NCI-H187 treated with DMSO at 0.1 percent for 48 hours (cell line): ENCODE measurements at places on chromosomes 3 and 15.

GRCh38 chr3:123725652-123726400 is 141.0 kb upstream of the HACD2 start:
- no peak for DNase-seq

- no peak for DNase-seq
Observed at GRCh38 chr3:10193692-10194327, 29.1 kb downstream of the IRAK2 start.

DNA sequence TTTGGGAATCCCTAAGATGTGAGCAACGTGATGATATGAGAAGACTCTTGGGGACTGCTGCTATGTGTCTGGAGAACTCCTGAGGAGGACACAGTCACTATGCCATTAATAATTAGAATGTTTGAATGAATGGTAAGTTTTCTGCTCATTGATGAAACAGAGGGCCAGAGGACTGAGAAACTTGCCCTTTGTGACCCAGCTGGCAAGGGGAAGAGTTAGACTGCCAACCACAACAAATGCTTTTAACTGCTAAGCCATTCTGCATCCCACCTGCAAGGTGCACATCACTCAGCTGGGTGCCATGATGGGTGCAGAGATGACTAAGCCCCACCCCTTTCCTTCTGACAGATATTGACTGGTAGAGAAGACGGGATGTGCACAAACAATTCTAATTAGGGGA is 249.6 kb downstream of the THRB start:
- DNase-seq, result no peak

GRCh38 chr15:49031804-49032203 is 14.4 kb downstream of the SECISBP2L start:
- no peak for DNase-seq

DNA sequence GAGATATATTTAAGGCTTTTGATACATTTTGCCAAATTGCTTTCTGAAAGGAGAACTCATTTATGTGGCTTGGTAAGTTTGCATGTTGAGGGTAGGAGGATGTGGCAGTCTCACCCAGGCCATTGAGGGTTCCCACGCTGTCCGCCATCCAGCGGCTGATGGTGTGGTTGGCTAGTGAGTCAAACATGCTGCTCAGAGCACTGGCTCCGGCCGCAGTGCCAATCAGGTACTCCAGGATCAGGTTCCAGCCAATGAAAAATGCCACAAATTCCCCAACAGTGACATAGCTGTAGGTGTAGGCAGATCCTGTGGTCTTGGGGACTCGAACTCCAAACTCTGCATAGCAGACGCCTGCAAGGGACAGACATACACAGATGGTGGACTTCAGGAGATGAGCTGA is 82.3 kb downstream of the CLDN11 start:
- no peak for DNase-seq

DNA sequence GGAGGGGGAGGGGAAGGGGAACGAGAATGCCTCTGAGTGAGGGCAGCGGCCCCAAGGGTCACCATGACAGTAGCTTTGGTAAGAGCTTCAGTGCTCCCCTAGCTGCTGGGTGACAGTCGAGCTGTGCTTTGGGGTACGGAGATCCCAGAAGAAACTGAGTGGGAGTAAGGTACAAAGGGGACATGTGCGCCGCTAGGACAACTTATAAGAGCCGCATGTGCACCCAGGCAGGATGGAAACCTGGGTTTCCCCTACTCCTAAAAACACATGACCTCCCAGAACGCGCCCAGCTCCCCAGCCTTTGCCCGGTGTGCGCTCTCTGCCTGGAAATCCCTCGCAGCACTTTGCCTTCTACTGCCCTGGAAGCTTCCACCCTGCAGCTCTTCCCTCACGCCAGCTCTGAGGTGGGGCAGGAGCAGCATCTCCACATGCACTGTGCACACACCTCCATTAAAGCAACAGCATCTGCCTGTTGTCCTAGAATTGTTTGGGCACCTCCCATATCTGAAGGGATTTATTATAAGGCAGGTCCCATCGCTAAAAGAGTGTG is 232.2 kb downstream of the ADAMTS17 start:
- DNase-seq, result no peak

GRCh38 chr3:187014417-187014864 is 84.1 kb downstream of the ST6GAL1 start:
- DNase-seq, result no peak

DNA sequence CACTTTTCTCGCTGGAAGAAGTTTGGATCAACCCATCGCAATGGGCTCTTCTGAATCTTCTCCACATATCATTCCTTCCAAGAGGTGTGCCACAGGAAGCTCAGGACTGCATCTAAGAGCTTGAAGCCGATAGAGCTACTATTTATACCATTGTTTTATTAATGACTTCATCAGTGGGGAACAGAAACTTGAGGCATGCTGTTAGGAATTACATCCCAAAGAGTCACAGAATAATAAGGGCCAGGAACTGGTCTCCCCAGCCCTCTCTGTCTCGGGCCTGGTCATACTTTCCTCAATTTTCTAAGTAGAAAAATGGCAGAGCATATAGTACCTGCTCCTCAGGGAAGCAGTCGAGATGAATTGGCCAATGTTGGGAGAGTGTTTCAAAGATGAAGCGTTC is 16.9 kb upstream of the C15orf61 start:
- DNase-seq, result no peak

DNA sequence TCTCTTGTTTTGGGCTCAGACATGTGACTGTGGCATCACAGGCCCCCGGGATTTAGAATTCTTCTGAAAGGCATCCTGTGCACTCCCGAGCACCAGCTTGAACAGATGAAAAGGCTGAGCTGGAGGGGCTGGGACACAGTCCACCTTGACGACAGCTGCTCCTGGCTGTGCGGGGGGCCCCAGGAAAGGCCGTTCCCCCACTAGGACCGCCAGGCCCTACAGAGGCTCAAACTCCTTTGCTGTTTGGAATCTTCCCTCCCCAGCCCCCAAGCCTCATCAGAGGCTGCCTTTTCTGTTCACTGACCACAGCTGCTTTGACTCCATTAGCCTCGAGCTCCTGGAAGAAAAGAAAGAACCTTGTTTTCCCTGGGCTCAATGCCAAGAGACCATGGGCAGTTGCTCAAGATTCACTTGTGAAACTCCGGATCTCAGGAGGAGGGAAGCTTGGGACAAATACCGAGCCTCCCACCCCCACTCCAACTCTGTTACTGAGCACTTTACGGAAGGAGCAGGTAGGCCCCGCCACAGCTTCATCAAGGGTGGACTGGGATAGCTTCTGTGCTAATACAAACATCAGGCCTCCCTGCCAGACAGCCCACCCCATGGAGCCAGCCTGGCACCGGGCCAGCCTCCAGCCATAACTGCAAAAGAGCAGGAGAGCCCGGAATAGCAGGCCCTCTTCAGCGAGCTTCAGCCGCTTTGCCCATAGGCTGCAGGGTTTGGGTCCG is 15.7 kb downstream of the CIDEC start:
- no peak for DNase-seq

DNA sequence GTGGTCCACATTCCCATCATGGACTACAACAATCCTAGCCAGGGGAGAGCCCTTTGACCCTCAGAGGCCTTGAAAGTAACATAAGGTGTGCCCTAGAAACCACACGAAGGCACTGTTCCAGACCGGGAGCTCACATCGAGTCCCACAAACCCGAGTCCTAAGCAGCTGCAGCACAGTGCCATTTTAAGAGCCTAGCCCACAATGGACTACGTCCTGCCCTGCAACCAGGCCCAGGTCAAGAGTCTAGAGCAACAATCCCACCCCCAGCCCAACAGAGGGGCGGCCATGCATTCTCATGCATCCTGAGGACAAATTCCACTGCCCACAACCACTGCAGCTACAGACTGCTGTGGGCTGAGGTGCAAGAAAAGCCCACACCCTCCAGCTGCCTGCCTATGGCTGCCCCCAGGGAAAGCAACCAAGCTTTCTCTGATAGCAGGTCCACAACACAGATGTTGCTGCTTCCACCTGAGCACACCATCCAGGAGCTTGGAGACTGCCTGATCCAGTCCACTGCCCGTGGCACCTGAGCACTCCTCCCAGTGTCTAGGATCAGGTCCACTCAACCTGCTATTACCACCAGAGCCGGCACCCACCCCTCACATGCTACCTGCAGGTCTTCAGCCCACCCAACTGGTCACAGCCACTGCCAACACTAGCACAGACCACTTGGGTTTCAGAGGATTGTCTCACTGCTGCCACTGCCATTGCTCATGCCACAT is 56.8 kb downstream of the IGSF11 start:
- DNase-seq, result no peak

GRCh38 chr15:50256188-50257041 is 9.1 kb downstream of the HDC start:
- DNase-seq, result no peak

GRCh38 chr3:142276781-142277180 is 51.4 kb upstream of the GK5 start:
- no peak for DNase-seq

DNA sequence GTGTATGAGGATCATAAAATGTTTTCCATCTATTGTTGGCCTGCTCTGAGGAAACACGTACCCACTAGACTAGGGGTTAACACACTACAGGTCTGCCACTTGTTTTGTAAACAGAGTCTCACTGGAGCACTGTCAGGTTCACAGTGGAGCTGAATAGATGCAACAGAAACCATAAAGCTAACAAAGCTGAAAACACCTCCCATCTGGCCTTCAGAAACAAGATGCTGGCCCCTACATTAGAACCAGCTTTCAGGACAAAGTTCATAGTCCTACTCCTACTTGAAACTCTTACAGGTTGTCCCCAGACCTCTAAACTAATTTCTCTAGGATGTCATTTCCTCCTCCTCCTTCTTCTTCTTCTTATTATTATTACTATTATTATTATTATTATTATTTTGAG is 42.3 kb downstream of the SNX4 start:
- DNase-seq, result no peak

DNA sequence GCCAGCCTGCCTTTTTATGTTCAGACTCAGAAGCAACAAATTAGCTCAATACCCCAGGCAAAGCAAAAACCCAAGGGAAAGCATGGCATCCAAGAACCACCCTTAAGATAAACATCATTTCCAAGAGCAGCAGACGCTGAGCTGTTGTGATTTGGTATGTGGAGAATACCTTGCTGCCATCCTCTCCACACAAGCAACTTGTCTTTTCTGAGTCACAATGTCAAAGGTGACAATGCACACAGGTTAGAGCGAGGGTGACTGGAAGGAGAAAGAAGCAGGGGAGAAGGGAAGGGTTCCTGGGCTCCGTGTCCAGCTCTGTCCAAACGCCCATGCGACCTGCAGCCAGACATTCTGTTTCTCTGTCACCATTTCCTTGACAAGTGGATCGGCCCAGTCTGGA is 6.0 kb downstream of the PCSK6 start:
- DNase-seq, result no peak

GRCh38 chr3:42492508-42493080 is 9.8 kb upstream of the VIPR1 start:
- DNase-seq, result no peak

DNA sequence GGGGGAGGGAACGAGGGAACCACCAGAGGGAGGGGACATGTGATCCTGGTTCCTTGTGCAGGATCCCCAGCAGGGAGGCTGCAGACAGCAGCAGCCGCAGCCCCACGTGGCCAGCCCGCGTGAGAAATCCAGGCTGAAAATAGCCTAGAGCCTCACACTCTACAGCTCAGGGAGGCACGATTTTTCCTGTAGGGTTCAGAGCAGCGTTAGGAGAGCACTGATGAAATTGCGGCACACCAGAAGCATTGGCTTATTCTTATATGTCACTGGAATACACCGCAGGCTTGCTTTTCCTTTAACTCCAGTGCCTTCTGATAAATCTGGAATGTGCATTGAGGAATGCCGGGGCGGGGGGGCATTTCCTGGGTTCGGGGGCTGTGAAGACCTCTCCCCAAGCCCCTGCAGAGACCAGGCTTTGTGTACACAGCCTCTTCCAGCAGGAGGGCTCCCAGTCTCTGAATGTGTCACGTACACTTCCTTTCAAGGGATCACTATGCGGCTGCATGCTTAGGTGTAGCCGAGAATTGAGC is 193.0 kb downstream of the ATP10A start:
- no peak for DNase-seq

GRCh38 chr15:85649372-85649771 is 145.4 kb downstream of the KLHL25 start:
- DNase-seq, result no peak

DNA sequence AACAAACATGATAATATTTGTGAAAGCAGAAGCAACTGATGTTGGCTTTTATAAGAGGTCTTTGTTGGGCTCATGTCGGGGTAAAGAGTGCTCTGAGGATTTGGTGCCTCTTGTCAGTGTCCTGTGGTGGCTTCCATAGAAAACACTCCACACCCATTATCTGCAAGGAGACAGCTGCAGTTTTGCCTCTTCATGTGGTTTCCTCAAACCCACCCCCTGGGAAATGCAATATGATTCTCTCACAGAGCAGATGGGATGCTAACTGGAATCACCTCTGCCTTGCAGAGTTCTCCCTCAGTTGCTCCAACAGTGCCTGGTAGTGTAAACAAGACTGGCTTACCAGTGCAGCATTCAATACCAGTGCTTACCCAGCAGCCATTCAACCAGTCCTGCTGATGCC is 771.4 kb upstream of the CFAP20DC start:
- DNase-seq, result peak; percentile 52

- DNase-seq, result no peak
Observed at GRCh38 chr15:89893027-89893426, 767 bp downstream of the AP3S2 start.

DNA sequence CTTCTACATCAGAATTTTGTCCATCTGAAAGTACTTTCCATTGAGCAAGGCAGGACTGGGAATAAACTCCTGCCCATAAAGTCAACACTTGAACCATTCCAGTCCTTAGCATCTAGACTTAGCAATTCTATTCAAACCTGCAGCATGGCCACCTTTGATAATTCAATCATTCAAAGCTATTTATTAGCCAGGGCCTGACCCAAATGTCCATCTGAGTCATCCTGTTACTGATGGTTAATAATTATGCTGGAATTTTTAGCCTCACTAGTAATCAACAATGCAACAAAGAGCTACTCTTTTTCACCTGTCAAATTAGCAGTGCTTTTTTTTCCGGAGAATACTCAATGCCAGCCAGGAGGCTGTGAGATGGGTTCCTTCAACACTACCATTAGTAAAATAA is 72.7 kb upstream of the SNRK start:
- DNase-seq, result no peak

- no peak for DNase-seq
Observed at GRCh38 chr15:41484937-41485625, 8.6 kb upstream of the ITPKA start.

DNA sequence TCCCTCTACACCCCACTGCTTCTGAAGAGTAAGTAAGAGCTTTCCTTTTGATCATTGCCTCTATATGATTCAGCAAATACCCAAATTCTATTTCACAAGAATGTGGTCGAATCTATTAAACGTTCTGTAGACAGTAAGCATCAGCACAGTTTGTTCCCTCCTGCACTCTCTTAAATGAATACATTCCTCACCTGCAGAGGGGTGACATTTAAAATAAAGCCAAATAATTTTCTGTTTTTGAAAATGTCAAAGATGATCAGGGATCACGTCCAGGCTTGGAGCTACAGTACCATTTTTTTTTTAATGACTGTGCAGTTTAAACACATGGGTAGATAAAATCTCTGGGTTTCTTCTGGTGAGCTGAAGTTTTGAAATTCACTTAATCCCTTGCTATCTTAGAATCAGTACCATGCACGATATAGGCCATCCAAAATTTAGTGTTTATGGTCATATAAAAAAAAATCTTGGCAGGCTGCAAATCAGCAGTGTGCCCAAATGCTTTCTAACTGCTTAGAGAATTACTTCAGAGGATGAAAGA is 12.8 kb downstream of the PYDC2 start:
- no peak for DNase-seq

GRCh38 chr3:110711851-110712516 is 359.6 kb upstream of the NECTIN3 start:
- no peak for DNase-seq
